ENCODE measurements at places on chromosomes 7 and 10.

DNA sequence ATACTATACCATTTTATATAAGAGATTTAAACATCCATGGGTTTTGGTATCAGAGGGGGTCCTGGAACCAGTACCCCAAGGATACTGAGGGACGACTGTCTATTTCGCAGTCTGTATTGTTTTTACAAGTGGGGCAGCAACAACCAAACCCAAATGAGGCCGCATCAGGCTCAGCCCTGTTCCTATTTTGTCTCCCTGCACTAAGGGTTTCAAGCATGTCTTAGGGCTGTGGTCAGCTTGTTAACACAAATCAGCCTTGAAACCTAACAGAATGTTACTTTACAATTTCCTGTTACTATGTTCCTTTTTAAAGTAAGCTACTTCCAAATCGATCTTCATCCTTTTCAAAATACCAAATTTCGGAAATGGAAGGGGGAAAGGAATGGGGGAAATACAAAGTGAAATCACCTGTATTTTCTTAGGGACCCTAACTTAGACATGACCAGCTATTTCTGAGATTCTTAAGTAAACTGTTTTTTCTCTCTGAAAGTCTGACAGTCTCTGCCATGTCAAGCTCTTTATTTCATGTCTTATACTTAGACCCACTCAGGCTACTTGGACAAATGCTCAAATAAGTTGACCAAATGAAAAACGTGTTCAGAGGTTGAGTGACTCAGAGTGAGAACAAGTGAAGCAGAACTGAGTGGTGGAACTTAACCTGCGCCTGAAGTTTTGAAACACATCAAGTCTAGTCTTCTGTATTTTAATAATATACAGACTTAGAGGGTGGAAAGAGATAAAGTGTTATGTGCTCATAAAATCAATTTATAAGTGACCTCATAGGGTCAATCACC is 75.8 kb downstream of the C1GALT1 start:
- no peak for DNase-seq

DNA sequence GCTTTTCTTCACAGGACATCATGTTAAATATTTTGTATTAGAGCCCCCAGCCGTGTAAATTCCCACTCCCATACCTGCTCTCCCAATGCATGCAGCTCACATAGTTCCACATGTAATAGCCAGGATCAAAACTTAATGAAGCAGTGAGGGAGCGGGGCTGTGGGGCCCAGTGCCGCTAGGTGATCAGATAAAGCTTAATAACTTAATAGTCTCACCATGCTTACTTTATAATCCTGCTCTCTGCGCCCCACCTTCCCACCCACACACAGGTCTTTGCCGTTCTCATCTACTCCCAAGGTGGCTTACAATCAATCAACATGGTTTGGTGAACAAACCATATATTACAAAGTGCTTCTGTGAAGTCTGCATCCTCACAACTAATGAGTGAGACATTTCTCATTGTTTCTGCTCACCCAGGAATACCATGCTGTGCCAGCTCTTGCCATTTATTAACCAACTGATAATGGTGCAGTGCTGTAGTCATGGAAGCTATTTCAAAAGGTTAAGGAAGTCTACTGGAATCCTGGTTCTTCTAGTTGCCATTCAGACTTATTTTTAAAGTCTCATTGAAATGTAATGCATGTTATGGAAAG is 156.4 kb downstream of the CTTNBP2 start:
- DNase-seq: no peak

DNA sequence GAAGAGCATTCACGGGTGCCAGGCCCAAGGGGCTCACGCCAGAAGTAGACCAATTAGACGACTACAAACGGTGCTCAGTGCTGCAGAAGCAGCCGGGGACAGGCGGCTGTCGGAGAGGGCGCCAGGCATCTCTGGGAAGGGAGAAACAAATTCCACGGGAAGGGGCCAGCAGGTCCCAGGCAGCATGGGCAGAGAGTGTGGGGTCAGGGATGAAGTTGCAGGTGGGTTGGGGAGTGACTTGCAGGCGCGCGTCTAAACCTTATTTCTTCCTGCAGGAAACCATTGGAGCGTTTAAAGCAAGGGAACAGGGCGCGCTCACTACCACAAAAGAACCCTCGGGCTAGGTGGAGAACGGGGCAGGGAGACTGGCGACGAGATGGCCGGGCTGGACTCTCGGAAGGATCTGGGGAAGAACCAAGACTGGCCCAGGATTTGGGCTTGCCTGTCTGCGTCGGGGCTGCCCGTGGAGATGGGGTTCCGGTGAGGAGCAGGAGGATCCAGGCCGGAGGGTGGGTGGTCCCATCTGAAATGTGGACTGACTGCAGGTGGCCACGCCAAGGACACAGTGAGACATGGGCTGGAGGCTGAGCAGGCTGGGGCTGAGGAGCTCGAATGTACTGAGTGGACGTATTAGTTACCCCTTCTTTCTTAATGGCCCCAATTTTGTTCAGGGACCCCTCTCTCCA is 116.3 kb upstream of the DIP2C start:
- DNase-seq: peak; percentile 52

- DNase-seq: no peak
Measured at GRCh38 chr10:8183241-8183704, 128.8 kb downstream of the GATA3 start.

DNA sequence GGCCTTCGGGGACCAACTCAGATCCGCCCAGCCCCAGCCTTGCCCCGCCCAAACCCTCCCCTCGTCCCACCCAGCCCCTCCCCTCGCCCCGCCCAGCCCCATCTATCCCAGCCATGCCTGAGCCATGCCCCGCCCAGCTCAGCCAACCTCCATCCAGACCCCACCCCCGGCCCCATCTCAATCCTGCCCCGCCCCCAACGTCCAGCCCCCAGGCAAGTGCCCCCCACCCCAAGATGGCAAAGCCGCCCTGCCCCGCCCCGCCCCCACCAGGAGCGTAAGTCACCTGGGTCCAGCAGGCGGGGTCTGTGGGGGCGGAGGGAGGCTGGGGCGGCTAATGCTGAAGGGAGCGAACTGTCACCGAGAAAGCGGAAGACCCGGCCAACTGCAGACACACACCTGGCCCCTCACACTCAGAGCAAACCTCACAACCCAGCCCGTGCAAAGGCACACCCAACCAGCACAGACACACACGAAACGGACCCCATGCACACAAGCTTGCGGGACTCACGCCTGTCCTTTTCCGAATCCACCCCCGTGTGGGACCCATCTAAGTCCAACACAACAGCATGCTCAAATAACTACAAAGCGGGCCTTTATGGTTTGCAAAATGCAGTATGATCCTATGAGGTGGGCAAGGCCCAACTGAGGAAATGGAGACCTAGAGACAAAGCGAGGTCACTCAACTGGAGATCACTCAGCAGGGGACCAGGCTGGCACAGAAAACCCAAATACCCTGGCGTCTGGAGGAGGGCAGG is 11.5 kb upstream of the OGA start:
- DNase-seq: peak; percentile 94

Data from endodermal cell (in vitro differentiated cells).